Lung (tissue), 17 donors: ENCODE measurements at places on chromosomes 3 and 15. TPM values are rescaled to one million over a fixed set of nuclear protein-coding genes. Genes with fewer than 3 reads are reported as not detected.
A peak's percentile ranks its signal among the peaks of the same experiment; 100 is the strongest.

EBLN2 gene
- polyA plus RNA-seq, result 0.61 TPM

STT3B gene
- polyA plus RNA-seq, result 39.3 TPM

LTK gene
- polyA plus RNA-seq, result 4.8 TPM

ARMC8 gene
- polyA plus RNA-seq, result 23.5 TPM

WDR49 gene
- polyA plus RNA-seq, result 1.4 TPM

CPLX3 gene
- polyA plus RNA-seq, result 0.10 TPM

AHSG gene
- 0.03 TPM for polyA plus RNA-seq

TTLL13 gene
- polyA plus RNA-seq, result 0.12 TPM

TUSC7 gene
- not detected for polyA plus RNA-seq

- no peaks in the 10 kb centered on the region for H3K4me1 ChIP-seq
These were observed 53.9 kb upstream of the HERC1 start for GRCh38 chr15:63887630-63888029.

- H3K36me3 ChIP-seq, result no peaks in the 10 kb centered on the region
- no peaks in the 10 kb centered on the region for H3K27me3 ChIP-seq
- H3K27ac ChIP-seq, result peak overlapping the region; percentile 96
- peaks cover 18% of the 10 kb centered on the region for H3K4me1 ChIP-seq
- H3K4me3 ChIP-seq, result peak overlapping the region; percentile 72
These were observed 681 bp downstream of the CHMP2B start for GRCh38 chr3:87227835-87228144.

- no peak for DNase-seq
- no peaks in the 10 kb centered on the region for H3K27me3 ChIP-seq
- no peaks in the 10 kb centered on the region for H3K36me3 ChIP-seq
These were observed 266.8 kb downstream of the TLE3 start for GRCh38 chr15:69830876-69831275.

- DNase-seq, result no peak
- H3K4me1 ChIP-seq, result peaks cover 42% of the 10 kb centered on the region
- H3K27me3 ChIP-seq, result no peaks in the 10 kb centered on the region
- H3K36me3 ChIP-seq, result no peaks in the 10 kb centered on the region
These were observed 4.6 kb downstream of the SPSB4 start for GRCh38 chr3:141055536-141056445.

DNA sequence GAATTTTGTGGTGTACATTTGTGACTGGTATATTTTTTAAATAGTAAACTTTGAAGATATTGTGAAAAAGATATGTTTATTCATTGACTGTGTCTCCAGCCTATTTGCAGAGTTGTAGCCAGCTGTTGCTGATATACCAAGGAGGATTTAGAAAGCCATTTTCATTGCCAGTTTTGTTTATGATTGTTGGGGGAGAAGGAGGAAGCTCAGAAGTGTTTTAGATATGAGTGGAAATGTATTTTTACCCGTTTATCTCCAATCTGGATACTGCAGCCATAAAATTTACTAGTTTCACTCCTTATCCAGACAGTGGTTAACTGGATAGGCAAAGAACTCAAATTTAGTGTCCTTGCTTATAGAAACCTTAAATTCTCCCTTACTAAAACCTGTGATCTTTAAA lies 18.8 kb downstream of the ATP11B start:
- peak; percentile 28 for DNase-seq
- no peak overlapping the region for H3K4me3 ChIP-seq
- H3K4me1 ChIP-seq, result no peaks in the 10 kb centered on the region
- no peaks in the 10 kb centered on the region for H3K27me3 ChIP-seq
- H3K27ac ChIP-seq, result no peak overlapping the region

DNA sequence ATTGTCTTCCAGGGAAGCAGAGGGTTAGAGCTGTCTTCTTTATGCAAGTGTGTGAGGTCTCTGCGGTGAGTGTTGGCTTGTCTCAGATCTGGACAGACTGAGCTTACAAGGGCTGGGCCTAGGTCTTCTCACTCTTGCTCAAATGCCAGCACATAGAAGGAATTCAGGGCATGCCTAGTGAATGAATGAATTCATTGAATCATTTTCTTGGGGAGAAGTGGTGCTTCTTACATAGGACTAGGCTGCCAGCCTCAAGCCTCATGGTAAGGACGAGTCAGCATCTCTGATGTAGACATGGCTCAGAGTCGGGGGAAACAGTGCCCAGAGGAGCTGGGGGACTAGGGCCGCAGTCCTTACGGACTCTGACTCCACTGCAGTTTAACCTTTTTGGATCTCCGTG lies 17.2 kb downstream of the MKRN2 start:
- H3K27ac ChIP-seq, result no peak overlapping the region
- no peaks in the 10 kb centered on the region for H3K4me1 ChIP-seq
- no peak overlapping the region for H3K4me3 ChIP-seq
- H3K27me3 ChIP-seq, result no peaks in the 10 kb centered on the region

DNA sequence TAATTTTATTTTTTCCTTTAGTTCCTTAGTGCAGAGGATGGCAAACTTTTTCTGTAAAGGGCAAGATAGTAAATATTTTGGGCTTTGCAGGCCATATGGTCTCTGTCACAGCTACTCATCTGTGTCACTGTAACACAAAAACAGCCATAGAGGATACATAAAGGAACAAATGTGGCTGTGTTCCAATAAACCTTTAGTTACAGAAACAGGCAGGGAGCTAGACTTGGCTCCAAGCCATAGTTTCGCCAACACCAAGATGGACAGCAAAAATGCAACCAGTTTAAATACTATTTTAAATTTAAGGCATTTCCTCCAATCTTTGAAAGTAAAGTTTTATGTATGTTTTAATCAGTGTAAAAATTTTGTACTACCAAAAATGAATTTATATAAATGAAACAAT lies 753.4 kb downstream of the FHIT start:
- no peaks in the 10 kb centered on the region for H3K27me3 ChIP-seq
- no peak overlapping the region for H3K4me3 ChIP-seq
- DNase-seq, result peak; percentile 59
- no peaks in the 10 kb centered on the region for H3K36me3 ChIP-seq
- no peak overlapping the region for H3K27ac ChIP-seq

GRCh38 chr3:71064956-71065763 lies 518.4 kb downstream of the FOXP1 start:
- H3K36me3 ChIP-seq, result no peaks in the 10 kb centered on the region
- peak; percentile 69 for DNase-seq
- H3K27ac ChIP-seq, result peak overlapping the region; percentile 97
- peaks cover 22% of the 10 kb centered on the region for H3K4me1 ChIP-seq
- H3K4me3 ChIP-seq, result peak overlapping the region; percentile 84

DNA sequence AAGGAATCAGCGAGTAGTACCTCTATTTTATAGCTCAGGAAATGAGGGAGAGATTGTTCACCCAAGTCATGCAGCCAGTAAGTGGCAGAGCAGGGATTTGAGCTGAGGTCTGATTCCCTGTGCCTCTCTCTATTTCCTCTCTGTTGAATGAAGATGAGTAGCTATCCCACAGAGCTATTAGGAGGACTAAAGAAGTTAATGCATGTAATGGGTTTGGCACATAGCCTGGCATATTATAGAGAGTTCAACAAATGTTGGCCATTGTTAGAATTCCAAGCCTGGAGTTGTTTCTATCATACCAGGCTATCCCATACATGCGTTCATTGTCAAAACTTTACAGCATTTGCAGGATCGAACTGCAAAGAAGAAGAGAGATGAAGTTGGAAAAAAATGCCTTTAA lies 21.8 kb upstream of the KLHL6 start:
- H3K36me3 ChIP-seq, result no peaks in the 10 kb centered on the region
- H3K27ac ChIP-seq, result no peak overlapping the region
- H3K4me3 ChIP-seq, result no peak overlapping the region
- H3K4me1 ChIP-seq, result no peaks in the 10 kb centered on the region
- DNase-seq, result no peak

GRCh38 chr3:63611382-63611781 lies 41.1 kb upstream of the SNTN start:
- DNase-seq, result no peak
- H3K4me3 ChIP-seq, result no peak overlapping the region
- H3K36me3 ChIP-seq, result no peaks in the 10 kb centered on the region
- no peaks in the 10 kb centered on the region for H3K4me1 ChIP-seq
- H3K27me3 ChIP-seq, result no peaks in the 10 kb centered on the region
- H3K27ac ChIP-seq, result no peak overlapping the region

DNA sequence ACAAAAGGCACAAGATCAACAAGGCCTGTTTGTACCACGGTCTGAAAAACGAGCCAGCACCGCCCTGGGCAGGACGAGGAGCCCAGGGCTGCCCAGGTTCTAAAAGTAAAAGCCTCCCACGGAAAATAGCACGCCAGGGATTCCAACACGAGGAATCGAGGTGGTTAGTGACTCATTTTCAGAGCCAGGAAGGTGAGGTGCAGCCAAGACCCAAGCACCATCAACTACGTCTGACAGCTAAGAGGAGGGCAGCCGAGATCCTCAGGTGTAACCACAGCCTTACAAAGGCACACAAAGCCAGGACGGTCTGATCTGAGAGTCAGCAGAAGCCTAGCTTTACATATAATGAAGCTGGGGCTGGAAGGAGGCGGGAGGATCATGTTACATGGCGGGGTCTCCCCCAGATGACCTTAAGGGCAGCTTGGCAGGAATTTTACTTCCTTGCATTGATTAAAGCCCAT lies 52.5 kb downstream of the ATP10A start:
- H3K27me3 ChIP-seq, result no peaks in the 10 kb centered on the region
- no peak overlapping the region for H3K4me3 ChIP-seq
- H3K36me3 ChIP-seq, result no peaks in the 10 kb centered on the region
- no peak for DNase-seq
- H3K4me1 ChIP-seq, result no peaks in the 10 kb centered on the region

GRCh38 chr3:112048911-112049310 lies 14.4 kb downstream of the TMPRSS7 start:
- no peak overlapping the region for H3K4me3 ChIP-seq
- no peaks in the 10 kb centered on the region for H3K36me3 ChIP-seq
- H3K4me1 ChIP-seq, result no peaks in the 10 kb centered on the region
- no peak overlapping the region for H3K27ac ChIP-seq
- peak; percentile 19 for DNase-seq
- H3K27me3 ChIP-seq, result no peaks in the 10 kb centered on the region

DNA sequence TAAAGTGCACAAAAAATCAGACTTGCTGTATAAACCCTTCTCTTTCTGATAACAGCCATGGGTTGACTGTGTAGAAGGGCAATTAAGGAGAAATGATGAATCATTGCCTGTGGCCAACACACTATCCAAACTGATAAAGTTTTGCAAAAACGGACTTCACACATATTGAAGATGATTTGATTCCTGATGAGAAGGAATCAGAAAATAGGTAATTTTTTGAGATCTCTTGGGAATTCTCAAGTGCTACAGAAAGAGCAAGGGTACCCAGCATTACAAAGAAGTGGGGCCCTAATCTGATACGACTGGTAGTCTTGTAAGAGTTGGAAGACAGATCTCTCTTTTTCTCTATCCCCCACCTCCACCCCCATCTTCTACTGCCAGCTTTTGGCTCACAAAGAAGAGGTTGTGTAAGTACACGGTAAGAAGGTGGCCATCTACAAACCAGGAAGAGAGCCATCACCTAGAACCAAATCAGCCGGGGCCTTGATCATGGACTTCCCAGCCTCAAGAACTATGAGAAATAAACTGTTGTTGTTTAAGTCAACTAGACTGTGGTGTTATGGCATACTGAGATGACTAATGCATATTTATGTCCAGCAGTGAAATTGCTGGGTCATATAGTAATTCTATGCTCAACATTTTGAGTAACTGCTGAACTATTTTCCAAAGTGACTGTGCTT lies 254.7 kb downstream of the EDEM1 start:
- no peak for DNase-seq
- no peaks in the 10 kb centered on the region for H3K27me3 ChIP-seq
- no peak overlapping the region for H3K27ac ChIP-seq
- no peaks in the 10 kb centered on the region for H3K36me3 ChIP-seq
